ENCODE measurements at places on chromosomes 4 and X.

DNA sequence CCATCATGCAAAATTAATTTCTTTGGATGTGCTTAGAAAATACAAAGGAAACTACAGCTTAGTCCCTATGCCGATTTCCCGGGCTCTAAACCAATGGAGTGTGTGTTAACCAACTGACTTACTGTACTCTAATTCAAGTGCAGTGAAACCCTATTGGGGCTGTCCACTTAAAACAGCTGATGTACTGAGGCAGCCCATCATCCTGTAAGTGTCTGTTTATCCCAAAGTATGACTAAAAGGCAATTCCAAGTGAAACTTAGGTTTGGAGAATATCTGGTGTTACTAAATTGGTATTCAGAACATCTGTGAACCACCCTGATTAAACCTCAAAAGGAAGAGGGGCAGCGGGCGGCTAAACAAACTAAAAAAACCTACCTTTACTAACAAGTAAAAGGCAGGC lies 79.7 kb downstream of the GATB start:
- DNase-seq, result no peak

GRCh38 chrX:148871422-148872160 lies 371.2 kb downstream of the AFF2 start:
- DNase-seq, result no peak

DNA sequence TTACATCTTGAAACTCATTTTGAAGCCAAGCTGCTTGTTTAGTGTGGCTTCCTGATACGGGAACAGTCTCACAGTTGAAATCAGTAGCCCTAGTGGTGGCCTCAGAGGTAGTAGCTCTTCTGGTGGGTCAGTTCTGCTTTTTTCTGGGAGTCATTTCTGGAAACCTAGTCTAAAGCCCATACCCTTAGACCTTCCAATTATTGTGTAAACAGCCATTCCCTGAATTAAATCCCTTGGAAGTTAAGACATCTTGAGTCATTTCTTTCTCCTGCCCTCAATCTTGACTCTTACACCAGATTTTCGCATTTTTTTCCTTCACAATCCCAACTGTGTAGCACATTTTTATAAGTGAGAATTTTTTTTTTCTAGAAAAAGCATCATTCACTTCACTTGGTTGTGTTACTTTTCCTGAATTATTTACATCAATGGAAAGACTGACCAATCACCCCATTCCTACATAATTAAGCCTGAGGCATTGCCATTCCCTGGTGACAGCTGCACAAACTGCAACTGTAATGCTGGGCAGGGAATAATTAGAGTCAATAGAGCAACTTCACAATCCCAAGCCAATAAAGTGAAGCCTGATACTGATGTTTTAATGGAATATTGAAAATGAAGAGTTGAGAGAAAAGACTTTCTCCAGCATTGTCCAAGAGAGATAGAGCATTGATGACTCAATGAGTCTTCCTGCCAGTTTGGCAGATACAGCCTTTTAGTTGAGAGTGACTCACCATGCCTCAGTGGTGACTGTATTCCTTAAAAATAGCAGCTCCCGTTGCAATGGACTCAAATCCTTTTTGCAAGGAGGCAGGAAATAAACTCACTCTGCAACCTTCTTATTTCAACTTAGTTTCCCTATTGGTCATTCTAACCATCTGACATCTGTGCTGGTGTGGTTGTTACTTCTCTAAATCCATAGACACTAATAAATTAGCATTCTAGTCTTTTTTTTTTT lies 13.0 kb upstream of the SEPSECS start:
- peak; percentile 26 for DNase-seq

DNA sequence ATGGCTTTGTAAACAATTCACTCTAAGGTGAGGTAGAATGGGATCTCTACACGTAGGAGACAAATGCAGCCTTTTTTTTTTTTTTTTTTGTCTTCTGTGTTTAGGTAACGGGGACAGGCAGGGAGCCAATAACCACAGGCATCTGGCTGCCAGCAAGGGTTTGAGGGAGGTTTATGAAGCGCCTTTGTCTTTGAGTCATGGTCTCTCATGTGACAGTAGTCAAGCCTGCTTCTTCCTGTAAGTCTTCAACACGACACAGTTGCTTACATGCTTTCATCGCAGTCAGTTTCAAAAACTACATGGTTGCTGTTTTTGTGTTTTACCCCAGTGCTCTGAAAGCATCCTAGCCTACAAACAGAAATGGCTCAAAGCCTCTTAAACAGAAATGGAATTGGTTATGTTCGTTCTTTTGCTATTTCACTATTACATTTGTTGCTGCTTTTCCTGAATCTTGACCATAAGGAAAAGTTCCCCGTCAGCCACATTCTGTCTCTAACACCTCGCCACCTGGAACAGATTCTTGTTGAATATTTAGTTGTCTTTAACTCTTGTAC lies 127.8 kb upstream of the METTL14 start:
- no peak for DNase-seq

DNA sequence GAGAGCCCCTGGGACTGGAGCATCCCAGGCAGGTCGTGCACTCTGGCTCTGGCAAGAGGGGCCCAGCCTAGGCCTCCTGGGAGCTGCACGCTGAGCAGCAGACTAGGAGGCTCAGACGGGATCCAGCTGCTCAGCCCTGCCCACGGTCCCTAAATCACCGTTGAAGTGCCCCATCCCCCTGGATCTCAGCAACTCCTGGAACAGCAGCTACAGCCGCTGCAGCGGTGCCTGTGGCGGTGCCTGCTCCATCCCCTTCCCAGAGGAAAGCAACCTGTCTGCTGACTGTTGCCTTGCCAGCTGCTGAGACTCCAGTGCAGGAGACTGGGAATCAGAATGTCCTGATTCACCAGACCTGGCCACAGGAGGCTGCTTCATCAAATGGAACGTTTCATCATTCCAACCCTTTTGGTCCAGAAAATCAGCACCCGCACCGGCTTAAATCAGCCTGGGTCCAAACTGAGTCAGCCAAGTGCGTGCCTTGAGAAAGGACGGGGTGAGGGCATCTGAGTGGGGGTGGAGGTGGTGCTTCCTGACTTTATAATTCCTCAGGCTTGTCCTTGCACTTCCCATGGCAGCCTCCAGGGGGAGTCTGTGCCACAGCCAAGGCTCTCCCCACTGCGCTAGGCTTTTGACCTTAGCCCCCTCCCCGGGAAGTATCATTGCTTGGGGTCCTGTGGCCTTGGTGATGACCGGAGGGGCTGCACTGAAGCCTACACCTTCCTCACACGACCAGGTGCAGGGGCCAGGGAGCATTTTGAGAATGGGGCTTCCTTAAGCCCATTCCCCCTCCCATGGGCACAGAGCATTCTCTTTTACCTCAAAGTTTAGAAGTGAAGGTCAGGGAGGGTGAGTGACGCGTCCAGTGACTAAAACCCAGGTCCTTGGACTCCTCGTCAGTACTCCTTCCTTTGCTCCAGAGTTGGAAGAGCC lies 6.5 kb downstream of the ZNF185 start:
- peak; percentile 75 for DNase-seq

DNA sequence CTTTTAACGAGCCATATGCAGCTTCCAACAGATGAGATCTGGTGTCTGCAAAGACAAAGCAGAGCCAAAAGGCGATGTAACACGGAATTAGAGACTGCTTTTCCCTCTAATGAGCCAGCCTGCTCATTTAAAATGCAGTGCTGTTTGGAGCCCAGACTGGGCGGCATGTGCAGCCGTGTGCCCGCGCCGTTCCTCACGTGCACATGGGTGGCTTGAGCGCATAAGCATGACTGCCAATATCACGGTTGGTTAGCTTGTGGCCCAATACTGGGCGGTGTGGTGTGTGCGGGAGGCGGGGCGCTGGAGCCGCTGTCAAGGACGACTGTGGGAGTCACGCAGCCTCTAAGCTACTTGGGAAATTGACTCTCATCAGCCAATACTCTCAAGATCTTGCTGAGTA lies 87.0 kb upstream of the SCOC start:
- no peak for DNase-seq

- DNase-seq, result no peak
Observed at GRCh38 chr4:13912436-13912925, 285.0 kb upstream of the BOD1L1 start.

- DNase-seq, result no peak
Observed at GRCh38 chrX:110477593-110478228, 119.1 kb downstream of the RTL9 start.

DNA sequence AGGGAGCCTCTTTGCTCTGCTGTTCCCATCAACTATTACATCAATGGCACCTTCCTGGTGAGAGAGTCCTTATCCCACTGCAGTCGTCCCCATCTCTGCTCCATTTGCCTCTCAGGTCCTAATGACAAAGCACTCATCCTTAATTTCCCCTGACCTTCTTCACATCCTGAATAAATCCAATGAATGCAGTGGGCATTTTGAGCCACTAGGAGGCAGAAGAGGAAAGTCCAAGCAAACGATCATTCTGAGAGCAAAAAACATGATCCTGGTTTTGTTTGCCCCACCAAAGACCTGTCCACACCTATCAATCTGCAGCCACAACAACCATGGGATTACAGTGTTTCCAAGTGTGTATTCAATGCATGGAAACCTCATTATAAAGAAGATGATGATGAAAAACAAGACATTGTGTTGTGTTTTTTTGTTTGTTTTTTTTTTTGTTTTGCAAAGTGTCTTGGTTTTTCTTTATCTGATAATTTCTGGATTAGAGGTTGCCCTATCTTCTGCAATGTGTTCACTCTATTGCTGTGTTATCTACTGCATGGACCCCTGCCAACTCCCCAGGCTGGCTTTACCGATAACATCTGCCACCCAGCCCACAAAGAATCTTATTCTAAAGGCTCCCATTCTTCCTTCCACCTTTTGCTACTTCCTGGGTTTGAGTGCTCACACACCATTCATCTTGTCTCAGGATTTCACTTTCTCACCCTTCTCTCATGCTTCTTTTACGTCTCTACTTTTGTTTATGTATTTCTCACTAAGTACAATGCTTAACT lies 207.2 kb downstream of the NLGN4X start:
- DNase-seq, result no peak

GRCh38 chr4:60450054-60450453 lies 750.1 kb upstream of the ADGRL3 start:
- DNase-seq, result no peak

DNA sequence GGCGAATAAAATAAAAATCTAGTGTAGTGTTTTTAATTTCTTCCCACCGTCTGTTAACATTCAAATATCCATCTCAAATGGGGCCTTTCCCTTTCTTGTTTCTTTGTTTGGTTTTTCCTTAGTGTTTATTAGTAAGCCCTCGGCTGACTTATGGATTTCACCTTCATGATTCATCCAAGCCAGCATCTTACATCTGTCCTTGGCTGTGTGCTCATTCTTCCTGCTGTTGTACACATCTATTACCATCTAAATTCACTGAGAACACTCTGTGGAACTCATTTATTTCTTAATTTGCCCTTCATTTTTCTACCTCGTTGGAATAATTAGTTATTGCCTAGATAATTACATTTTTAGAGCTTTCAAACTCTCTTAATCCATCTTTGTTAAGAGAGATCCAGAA lies 84.9 kb downstream of the SPCS3 start:
- DNase-seq, result no peak

DNA sequence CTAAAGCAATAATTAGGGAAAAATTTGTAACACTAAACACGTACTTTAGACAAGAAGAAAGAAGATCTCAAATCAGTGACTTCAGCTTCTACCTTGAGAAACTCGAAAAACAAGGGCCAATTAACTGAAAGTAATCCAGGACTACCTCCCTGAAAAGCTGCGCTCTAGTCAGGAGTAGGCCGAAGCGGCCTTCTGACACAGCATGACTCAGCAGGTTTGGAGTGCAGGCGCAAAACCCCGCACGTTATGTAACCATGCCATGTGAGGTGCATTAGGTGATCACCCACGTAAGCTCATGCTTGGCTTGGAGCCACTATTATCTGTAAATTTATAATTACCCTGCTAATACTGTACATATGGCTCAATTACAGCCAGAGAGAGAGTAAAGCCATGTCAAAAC lies 52.8 kb upstream of the CCDC149 start:
- DNase-seq, result no peak

DNA sequence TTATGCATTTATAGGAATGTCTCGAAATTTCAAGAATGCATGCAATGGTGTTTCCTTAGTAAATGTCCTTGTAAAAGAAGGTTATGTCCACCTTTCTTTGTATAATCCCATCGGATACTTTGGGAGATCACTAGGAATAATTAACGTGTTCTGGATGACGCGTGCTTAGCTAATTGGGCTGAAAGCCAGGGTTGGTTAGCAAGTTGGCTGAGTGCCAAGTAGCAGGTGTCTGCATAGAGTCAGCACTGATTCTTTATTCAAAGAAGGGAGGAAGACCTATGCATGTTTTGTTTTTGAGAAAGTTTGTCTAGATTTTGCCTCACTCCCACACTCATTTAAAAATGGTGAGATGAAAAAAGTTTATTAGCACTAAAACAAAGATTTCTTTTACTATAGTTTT lies 144.6 kb downstream of the SOX3 start:
- no peak for DNase-seq

GRCh38 chrX:154730253-154730891 lies 20.5 kb downstream of the GAB3 start:
- no peak for DNase-seq

DNA sequence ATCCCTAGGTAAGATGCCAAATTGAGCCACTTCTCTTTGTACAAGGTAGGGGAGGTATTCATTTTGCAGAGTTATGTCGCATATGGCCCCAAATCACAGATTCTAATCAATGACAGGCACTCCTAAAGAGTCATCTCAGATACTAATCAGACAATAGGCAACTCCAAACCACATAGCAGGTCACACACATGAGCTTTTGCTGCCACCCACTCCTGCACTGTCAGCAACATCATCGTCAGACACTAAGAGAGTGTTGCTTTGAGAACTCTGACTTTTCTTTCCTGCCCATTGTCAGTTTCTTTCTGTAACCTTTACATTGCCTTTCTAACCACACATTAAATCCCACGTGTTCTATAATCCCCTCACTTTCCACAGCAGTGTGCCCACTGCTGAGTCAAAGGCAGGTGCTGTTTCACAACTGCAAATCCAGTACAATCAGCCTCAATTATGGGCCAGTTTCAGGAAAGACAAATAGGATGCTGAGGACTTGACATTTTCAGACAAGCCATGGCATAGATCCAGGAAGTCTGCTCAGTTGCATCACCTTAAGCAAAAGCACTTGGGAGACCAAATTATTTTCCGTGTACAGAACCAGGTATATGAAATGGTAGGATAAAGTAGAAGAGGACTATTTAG lies 23.5 kb downstream of the TMEM31 start:
- no peak for DNase-seq

DNA sequence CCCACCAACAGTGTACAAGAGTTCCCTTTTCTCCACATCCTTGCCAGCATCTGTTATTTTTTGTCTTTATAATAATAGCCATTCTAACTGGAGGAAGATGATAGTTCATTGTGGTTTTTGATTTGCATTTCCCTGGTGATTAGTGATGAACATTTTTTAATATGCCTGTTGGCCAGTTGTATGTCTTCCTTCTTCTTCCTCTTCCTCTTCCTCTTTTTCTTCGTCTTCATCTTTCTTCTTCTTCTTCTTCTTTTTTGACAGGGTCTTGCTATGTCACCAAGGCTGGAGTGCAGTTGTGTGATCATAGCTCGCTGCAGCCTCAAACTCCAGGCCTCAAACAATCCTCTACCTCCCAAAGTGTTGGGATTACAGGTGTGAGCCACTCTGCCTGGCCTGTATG lies 87.4 kb downstream of the CCDC160 start:
- DNase-seq, result no peak

DNA sequence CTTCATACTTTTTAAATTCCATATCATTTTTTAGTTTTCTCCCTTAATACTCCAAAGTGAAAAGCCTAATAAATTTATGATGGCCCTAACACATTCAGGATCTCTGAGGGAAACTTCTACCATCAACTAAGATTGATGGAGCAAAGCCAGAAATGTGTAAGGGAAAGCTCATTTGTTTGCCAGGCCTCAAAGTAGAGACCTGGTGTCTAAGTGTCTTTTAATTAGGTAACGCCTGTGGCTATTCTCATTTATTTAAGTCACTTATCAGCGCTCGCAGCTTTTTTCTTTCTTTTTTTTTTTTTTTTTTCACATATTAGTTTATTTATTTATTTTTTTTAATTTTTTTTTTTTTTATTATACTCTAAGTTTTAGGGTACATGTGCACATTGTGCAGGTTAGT lies 242.4 kb downstream of the TMA16 start:
- no peak for DNase-seq

All from 8988T (cell line).